ENCODE measurements at places on chromosomes 11 and 22.

DNA sequence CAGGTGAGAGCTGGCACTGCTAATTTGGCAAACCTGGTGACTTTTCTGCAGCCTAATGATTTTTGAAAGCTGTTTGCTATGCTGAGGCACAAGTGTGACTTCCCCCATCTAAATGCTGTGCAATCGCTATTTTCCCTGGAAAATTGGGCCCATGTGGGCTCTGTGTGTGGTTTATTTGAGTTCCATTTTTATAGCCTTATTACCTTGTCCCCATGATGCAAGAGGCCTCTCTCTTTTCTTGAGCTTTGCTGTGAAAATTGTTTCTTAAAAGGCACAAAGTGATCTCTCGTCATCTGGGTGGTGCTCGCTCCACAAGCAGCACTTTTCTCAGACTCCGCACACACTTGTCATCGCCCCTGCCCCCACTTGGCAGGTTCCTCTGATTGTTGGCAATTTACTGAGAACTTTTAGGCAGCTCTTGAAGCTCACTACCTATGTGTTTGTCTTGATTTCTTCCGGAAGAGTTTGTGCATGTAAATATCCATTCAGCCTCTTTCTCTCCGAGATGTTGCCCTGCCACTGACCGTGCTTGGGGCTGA is 24.9 kb downstream of the BMAL1 start:
- no peak for DNase-seq

DNA sequence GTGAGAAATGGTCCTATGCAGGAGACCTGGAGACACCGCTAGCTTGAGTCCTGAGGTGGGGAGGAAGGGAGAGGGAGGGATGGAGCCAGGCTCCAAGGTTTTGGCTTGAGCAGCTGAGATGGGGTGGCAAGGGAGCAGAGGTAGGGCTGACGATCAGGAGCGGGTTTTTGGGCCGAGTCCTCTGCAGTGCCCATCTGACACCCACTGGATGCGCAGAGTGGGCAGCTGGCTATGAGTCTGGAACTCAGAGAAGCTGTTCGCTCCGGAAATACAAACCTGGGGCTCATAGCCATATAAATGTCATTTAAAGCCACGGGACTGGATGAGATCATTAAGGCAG is 453 bp upstream of the MAFF start:
- DNase-seq = no peak

GRCh38 chr11:121793291-121793690 is 322.7 kb downstream of the BLID start:
- DNase-seq = no peak

DNA sequence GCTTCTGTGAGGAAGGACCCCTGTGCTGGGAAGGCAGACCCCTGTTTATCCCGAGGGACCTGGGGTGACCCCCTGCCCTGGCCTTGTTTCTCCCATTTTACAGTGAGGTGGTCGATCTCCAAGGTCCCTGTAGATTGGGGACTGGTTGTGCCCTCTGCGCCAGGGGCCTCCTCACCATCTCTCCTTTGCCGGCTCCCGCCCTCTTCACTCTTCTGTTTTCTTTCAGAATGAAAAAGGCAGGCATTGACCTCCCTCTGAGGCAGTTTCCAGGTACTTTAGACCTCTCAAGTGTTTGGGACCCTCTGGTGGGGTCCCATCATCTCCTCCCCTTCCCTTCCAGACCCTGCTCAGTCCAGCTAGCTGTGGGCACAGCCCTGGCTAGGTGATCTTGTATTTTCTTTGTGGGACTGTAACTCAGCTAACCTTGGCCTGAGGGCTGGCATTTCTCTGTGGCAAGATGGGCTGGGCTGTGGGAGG is 1.5 kb downstream of the SERPINH1 start:
- DNase-seq = no peak

- no peak for DNase-seq
Measured at GRCh38 chr11:9379041-9379440, 5.4 kb upstream of the IPO7 start.

DNA sequence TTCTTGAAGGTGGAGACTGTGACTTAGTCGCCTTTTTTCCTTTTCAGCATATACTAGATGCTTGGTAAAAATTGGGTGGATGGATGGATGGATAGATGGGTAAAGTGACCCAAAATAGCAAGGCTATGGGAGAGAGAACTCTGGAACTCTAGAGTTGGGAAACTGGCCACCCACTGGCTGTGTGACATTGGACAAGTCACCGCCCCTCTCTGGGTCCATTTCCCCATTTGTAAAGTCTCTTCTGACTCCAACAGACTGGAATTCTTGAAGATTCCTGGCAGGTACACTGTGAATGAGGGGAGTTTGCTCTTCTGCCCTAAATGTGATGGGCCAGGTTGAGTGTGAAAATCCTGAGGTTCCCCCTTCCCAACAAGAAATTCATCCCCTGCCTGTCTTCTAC is 8.0 kb downstream of the TKFC start:
- no peak for DNase-seq

- DNase-seq = no peak
Measured at GRCh38 chr22:39894554-39895092, 1.1 kb upstream of the ENTHD1 start.

- DNase-seq = no peak
Measured at GRCh38 chr22:25453557-25453956, 110.9 kb upstream of the GRK3 start.

GRCh38 chr11:6681505-6681904 is 1.6 kb downstream of the MRPL17 start:
- no peak for DNase-seq

GRCh38 chr11:113623114-113623513 is 83.0 kb downstream of the TMPRSS5 start:
- DNase-seq = no peak

GRCh38 chr11:95764267-95764898 is 25.2 kb downstream of the FAM76B start:
- DNase-seq = peak; percentile 65

DNA sequence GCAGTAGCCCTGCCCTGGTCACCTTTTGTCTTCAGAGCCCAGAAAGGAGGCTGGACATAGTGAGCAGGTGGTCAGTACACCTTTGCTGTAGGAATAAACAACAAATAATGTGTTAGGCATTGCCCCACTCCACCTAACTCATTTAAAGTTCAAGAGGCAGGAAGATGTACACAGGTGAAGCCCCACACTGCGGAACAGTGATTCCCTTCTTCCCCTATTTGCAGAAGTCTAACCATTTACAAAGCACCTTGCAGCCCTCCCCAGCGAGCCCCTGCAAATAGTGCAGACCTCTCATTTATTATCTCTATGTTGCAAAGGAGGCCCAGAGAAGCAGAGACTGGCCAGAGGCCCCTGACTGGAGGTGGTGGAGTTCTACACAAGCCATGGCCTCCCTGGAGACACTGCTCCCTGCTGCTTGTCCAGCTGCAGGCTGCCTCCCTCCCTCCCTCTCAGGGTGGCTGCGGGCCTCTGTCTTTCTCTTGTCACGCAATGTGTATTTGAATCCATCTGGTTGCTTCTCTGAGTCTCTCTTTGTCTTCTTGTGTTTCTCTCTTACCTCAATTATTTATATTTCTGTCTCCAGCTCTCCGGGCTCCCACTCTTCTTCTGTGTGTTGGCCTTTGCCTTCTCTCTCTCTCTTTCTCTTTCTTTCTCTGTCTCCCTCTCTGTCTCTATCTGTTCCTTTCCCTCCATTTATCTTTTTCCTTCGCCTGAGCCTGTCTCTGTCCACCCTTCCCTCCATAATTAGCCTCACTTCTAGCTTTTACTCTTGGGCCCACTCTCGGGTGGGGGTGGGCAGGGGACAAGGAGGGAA is 59.1 kb upstream of the PRDM11 start:
- DNase-seq = no peak

GRCh38 chr11:70432065-70432464 is 33.7 kb downstream of the CTTN start:
- DNase-seq = no peak

- peak; percentile 10 for DNase-seq
Measured at GRCh38 chr11:1390569-1391164, 933 bp downstream of the BRSK2 start.

DNA sequence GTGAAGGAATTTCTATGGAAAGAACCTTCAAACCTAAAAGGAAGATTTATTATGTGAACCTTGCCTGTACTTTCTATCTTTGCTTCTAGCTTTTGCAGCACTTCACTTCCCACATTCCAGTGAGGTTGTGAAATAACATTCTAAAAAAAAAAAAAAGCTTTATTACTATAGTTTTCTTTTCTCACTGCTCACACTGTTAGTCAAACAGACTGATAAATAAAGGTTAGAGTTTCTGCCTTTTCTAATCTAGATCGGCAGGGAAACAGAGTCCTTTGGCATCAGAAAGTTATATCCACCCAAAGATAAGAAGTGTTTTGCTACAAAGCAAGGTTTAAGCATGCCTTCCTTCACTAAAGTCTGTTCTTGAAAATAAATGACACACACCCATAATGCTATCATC is 2.8 kb downstream of the AAMDC start:
- no peak for DNase-seq

- no peak for DNase-seq
Measured at GRCh38 chr11:120181376-120181975, 29.4 kb upstream of the OAF start.

GRCh38 chr11:27437829-27438594 is 34.6 kb downstream of the LGR4 start:
- DNase-seq = no peak

- DNase-seq = no peak
Measured at GRCh38 chr11:79550809-79551208, 110.0 kb upstream of the TENM4 start.

GRCh38 chr22:20750461-20751184 is 23.3 kb upstream of the SERPIND1 start:
- peak; percentile 18 for DNase-seq

- DNase-seq = no peak
Measured at GRCh38 chr22:20106849-20107237, 9.1 kb upstream of the RANBP1 start.

- DNase-seq = no peak
Measured at GRCh38 chr22:45476814-45477213, 25.9 kb upstream of the FBLN1 start.

GRCh38 chr11:833114-833791 is 501 bp downstream of the CD151 start:
- DNase-seq = no peak

DNA sequence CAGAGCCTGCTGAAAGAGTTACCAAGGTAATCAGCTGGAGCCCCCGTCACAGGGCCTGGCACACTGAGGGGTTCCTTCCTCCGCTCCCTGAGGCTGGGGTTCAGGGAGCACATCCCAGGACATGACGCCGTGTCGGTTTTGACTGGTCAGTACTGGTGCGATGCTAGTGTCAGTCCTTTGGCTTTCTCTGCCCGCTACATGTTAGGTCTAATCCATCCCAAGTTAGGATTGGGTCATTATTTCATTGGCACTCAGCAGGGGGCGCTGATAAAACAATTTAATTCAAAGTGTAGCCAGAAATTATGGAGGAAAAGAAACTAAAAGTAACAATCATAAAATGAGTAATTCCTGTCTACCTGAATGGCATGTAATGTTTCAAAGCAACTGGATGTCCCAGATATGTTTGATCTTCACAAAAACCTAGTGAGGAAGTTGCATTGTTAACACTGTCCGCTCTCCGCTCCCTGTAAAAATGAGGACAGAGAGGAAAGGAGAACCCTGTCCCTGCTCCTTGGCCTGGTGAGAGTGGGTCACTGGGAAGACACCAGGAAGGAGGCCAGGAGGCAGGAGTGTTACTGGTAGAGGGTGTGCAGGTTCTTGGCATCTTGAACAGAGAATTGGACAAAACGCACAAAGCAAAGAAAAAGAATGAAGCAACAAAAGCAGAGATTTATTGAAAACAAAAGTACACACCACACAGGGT is 27.1 kb downstream of the TSKU start:
- no peak for DNase-seq

DNA sequence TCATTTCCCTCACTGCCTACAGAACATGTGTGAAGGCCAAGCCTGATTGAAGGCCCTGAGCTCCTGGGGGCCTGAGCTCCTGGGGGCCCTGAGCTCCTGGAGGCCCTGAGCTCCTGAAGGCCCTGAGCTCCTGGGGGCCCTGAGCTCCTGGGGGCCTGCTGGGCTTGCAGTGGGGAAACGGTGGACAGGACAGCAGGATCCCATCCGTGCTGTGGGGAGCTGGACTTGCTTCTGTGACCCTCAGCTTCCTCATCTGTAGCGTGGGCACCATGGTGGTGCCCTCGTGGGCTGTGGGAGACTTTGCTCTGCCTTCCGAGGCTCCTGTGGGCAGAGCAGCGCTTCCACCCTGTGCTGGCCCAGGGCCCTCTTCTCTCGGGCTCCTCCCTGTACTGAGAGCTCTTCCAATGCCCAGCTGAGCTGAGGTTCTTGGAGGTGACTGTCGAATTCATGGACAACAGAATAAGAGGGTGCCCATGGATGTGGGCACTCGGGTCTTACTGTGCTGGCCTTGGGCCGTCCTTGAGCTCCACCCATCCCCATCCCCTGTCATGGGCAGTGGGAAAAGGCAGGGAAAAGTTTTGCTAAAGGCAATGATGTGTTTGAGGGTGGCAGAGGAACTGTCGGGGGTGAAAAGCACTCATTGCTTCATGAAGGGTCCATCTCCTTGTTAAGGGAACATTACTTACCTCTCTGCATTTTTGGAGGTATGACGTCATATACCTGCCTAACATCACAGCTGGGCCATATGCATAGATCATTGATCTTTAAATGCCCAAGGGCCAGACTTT is 786.7 kb downstream of the TBC1D22A start:
- no peak for DNase-seq

DNA sequence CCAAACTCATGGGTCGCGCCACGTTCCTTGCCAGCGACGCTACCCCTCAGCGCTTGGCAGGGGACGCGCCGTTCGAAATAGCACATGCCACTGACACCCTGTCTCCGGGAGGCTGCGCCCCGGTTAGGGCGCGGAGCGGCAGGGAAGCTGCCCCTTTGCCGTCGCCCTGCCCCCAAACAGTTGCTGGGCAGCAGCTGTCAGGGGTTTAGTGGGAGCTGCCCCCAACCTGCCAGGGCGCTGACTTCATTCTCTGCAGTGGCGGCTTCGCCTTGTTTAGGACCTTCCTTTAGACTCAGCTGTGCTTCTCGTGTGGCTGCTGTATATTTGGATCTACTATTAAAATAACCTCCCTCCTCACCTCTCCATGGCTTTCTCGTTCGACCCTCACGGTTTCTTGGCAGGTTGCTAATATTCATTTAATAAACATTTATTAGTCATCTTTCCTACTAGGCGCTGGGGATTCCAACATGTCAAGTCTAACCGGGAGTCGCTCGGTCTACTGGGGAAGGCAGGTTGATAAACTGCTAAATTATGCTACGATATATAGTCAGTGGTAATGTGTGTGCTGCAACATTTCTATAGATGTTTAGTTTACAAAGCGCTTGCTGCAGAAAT is 782 bp downstream of the TMEM109 start:
- peak; percentile 27 for DNase-seq

DNA sequence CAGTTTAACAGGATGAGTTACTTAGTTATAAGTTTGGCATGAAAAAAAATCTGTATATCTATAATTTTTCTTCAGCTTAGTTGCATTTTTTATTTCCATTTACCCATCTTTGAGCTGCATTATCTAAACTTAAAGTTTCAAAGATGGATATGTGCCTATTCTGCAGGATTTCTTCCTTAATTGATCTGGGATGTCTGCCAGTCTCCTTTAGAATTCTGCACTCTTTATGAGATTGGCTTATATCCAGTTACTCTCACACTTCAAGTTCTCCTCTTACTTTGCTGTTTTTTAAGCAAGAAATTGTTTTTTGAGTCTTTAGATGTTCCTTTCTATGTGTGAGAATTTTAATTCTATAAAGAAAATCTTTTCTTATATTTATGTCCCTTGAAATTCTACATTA is 5.1 kb upstream of the PDGFD start:
- no peak for DNase-seq

All from NCI-H2081 (cell line).